ENCODE measurements at places on chromosomes 12 and 14. TPM values are rescaled to one million over a fixed set of nuclear protein-coding genes. Genes with fewer than 3 reads are reported as not detected.

- no peak for DNase-seq
Observed at GRCh38 chr12:58413794-58414193, 472.4 kb downstream of the ATP23 start.

DNA sequence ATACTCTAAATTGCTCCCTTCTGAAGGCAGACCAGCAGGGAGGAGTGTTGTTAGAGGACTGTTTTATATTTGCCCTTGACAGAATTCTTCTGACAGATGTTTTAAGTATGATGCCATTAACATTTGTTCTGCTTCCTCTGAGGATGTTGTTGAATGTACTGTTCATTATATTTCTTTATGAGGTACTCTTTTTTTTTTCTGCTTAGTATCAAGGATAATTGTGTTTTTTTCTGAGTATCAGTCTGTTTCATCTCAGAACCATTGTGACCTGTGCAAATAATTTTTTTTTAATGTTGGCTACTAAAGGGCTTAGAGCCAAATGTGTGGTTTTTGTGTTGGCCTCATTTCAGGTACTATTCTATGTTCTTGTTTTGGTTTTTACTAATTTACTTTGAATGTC lies 10.6 kb downstream of the METAP2 start:
- DNase-seq, result no peak

Gene KLHDC1
- 1.9 TPM for total RNA-seq

GRCh38 chr12:104747955-104748354 lies 210.1 kb downstream of the SLC41A2 start:
- DNase-seq, result no peak

Gene PXMP2
- 34.8 TPM for total RNA-seq

Gene MYH6
- not detected for total RNA-seq

DNA sequence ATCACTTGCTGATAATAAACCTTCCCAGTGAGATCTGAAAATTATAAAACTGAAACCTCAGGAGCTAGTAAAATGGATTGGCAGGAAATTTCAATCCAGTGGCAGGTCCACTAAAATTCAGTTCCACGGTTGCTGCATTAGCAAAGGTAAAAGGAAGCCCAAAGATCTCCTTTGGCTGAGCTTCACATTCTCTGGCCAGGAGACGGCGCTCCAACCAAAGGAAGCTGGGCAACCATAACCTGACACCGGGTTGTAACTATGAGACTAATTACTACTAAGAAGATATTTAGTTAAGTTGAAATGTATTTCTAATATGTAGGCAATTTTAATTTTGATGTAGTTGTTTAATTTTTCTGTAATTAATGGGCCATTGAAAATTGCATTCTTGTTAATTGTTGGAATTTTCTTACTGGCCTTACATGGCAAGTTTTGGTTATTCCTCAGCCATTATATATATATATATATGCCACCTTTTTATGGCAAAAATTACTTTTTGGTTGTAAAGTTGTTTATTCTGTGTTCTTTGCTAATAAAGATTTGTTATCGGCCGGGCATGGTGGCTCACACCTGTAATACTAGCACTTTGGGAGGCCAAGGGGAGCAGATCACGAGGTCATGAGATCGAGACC lies 17.0 kb downstream of the OR8S1 start:
- DNase-seq, result no peak

Gene STAT2
- 125 TPM for total RNA-seq

GRCh38 chr12:14886271-14886670 lies 617 bp upstream of the MGP start:
- DNase-seq, result no peak

DNA sequence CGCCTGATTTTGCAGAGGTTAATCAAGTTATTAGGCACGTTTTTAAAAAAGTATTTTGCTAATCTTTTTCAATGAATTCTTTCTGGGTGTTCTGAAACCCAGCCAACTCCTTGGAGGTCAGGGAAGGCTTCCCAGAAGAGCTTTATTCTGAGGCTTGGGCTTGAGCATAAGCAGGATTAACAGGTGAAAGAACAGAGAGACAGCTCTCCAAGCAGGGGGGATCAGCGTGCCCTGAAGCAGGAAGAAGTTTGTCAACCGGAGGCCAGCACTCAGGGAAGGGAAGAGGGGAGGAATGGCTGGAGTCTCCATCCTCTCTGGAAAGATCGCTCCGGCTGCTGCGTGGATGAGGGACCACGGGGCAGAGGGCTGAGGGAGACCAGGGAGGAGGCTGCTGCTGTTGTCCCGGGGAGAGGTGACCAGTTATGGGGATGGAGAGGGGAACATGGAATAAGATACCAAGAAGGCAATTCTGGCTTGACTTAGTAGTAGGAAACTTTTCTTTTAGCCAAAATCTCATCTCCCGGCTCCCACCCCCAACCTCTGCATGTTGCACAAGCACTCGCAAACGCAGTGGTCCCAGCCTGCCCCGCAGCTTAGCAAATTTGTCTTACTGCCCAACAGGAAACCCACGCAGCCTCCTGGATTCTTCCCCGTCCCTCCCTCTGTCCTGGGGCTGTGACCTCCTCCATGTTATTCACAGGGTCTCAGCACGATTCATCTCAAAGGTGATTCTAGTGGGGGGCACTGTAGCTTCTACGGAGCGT lies 1.1 kb upstream of the SSH1 start:
- no peak for DNase-seq

DNA sequence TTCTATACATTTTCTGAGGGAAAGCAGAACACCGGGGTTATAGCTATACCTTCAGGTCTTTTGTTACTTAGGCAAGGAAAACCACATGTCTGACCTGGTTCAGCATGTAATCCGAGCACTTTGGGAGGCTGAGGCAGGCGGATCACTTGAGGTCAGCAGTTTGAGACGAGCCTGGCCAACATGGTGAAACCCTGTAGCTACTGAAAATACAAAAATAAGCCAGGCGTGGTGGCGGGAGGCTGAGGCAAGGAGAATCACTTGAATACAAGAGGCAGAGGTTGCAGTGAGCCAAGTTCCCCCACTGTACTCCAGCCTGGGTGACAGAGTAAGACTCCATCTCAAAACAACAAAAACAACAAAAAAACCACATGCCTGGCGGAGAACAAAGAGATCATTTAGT lies 177.6 kb downstream of the ACSS3 start:
- DNase-seq, result no peak

Gene MED13L
- total RNA-seq, result 45.9 TPM

Measured in kidney epithelial cell (primary cell).